Right forelimb (tissue), 1 donor: ENCODE measurements at places on chromosomes 7 and 10.

DNA sequence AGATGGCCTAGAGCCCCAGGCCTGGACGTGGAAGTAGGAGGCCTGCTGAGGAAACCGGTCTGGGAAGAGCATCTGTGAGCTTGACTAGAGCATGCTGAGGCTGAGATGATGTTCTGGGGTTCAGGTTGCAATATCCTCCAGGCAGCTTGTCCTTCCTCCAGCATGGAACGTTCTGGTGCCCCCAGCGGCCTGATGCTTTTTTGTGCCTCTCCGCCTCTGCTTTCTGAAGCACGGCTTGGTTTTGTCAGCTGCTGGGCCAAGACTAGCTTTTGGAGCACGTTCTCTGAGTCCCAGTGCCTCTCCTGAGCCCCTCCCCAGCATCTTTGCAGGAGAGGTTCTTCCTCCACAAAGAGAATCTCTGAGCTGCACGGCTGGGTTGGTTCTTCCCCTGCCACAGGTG, 682.0 kb upstream of the FOXK1 start:
- no peak for DNase-seq

DNA sequence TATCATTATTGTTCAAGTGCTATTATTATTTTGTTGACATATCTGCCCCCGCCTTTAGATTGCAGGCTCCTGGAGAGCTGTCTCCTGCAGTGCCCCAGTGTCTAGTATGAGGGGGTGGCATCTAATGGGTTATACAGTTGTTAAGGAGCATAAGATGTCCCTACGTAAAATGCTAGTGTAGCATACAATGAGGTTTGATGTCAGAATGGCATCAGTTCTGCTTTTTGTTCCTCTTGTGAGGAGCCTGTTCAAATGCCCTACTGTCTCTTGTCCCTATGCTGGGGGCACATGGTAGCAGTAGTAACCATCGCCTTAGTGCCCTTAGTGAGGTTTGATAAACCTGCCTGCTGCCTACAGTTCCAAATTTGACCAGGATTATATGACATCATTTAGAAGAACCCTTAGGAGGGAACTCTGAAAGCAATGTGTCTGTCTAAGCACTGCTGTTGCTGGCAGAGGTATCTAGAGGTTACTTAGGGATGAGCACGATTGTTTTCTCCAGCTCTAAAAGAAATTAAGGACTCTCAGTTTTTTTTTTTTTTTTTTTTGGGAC, 9.7 kb downstream of the CREM start:
- DNase-seq, result no peak

DNA sequence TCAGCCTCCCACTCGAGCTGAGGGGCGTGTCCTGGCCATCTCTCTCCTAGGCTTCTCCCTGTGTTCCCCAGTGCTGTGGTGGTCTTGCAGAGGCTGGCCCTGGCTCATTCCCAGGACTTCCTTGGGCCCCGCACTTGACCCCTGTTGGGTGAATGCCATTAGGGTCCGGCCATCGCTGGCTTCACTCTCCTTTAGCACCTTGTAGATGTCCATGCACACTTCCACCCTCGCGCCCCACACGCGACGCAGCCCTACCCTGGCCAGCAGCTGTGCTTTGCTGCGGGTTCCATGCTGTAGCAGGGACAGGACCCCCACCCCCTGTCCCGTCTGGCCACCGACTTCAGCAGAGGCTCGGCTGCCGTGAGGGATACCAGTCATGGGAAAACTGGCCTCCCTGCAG, 46.3 kb downstream of the PITRM1 start:
- DNase-seq, result no peak

DNA sequence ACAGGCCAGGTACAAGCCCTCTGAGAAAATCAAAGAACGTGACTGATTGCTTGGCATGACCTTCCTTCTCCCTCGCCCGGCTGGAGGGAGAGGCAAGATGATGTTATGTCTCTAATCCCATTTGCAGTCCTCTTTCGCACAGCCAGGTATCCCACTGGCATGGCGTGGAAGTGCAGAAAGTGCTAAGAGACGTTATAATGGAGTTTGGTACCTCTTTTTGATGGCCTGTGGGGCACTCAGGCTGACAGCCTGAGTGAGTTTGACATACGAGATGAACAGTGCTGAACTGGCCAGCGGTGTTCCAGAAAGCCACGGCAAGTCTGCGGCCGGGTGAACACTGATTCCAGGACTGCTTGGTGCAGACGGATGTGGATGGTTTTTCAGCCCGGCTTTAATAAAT, 241.6 kb downstream of the RAB11FIP2 start:
- no peak for DNase-seq

DNA sequence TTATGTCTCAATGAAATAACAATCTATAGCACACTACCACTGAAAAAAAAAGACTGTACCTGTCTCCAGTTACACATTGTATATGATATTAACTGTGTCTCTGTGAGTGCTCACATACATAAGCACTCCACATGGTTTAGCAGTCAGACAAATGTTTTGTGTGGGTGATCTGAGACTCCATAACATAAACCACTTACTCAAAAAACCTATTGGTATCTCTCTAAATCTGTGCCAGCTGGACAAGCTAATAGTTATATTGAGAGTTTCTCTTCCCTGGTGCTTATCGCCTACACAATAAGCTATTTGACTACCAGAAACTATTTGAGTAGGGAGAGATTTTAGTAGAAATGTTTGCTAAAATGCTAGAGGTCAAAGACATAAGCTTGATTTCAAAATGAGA, 190.1 kb upstream of the AGR3 start:
- no peak for DNase-seq

DNA sequence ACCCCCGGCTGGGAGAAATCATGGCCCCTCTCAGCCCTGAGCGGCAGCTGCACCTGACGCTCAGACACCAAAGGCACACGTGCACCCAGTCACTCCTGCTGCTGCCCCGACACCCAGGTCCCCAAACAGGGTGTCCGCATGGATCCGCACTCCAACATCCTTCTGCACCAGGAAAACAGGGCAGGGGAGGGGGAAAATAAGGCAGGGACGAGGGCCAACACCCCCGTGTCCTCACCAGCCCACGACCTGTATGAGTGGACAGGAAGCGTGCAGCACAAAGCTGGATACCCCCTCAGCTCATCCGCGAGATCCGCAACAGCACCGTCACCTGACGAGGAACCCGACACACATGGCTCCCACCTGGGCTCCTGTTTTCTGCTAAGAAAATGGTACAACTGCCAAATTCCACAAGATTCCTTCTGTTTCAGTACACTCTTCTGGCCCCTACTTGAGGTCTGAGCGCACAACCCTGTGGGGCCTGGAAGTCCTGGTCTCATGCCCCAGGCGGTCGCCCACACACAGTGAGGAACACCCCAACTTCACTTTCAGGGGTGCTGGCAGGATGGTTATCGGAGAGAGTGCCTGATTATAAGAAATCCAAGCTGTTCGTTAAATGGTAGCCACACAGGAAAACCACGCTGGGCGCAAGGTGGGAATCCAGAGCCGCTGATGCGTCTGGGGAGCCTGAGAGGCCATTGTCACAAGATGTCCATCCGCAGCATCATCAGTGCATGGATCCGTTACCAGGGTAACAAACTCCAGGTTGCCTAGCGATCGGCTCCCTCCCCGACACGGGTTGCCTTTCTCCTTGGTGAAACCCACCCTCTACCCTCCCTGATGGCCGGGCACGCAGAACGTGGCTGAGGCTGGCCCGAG, 63.6 kb downstream of the ZRANB1 start:
- DNase-seq, result no peak

DNA sequence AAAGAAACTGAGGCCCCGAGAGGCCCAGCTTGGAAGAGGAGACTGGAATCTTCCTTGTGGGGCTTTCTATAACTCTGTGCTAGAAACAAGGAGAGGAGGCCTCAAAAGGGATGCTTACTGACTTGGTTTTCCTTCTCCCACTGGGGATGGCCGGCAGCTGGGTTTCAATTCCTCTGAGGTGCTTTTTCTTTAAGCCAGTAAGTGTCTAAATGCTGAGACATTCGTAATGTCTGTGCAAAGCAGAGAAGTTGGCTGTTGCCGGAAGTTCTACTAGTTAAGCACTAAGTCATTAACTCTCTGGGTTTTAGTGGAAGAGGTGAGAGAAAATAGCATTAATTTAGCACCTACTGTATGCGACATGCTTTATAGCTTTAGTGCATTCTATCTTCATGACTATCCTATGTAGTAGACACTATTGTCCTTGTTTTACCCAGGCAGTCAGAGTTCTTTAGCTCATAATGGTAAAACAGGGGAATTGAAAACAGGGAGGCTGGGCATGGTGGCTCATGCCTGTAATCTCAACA, 135.2 kb downstream of the RGS10 start:
- no peak for DNase-seq

DNA sequence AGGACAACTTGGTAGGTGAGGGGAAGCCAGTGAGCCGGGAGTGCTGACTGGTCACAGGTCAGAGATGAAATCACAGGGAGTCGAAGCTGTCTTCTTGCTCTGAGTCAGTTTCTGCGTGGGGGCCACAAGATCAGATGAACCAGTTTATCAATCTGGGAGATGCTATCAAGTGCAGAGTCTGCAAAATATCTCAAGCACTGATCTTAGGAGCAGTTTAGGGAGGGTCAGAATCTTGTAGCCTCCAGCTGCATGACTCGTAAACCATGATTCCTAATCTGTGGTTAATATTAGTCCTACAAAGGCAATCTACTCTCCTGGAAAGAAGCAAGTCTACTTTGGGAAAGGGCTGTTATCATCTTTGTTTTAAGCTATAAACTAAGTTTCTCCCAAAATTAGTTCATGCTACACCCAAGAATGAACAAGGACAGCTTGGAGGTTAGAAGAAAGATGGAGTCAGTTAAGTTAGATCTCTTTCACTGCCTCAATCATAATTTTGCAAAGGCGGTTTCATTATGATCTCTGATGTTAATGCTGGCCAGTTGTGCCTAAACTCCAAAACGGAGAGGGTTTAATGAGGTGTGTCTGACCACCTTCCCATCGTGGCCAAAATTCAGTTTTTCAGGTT, 8.4 kb upstream of the LMOD2 start:
- DNase-seq, result no peak

GRCh38 chr7:4067874-4068273, 614.2 kb upstream of the FOXK1 start:
- DNase-seq, result no peak

DNA sequence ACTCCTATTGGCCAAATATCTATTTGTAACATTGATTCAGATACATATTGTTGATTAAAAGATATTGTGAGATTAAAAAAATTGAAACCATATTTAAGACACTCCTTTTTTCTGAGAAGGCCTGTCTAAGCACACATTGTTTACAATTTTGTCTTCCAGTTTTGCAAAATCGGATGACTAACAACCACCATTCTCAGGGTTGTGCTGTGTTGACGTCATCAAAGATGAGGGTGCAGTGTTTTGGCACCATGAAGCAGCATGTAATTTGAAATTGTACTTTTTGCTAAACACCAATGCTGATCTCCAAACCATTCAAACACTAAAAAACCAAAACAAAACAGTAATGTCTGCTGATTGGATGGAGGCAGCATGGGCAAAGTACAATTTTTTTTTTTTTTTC, 7.4 kb downstream of the CREB5 start:
- no peak for DNase-seq

GRCh38 chr7:74185016-74185415, 10.9 kb downstream of the EIF4H start:
- DNase-seq, result no peak

GRCh38 chr7:29342761-29343160, 148.2 kb downstream of the CHN2 start:
- no peak for DNase-seq

DNA sequence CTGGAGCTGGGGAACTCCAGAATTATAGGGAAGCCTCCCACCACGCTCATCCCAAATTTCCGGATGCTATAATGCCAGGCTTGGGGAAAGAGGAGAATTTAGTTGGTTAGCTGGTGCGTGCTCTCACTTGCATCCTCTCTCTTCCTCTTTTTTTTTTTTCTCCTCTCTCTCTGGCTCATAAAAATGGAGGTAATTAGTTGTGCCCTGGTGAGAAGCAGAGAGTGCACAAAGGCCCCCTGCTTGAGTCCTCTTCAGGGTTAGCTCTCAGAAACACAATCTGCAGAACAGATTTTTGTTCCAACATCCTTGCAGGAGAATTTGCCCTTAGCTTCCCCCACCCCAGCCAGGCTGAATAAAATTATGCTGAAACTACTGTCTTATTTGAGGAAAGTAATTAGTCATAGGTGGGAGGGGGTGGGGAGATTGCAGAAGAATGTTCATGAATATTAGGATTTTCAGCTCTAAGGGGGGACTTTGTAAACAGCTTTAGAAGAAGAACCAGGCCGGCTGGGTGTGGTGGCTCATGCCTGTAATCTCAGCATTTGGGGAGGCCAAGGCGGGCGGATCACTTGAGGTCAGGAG, 7.6 kb downstream of the SERPINE1 start:
- no peak for DNase-seq

GRCh38 chr10:97673736-97674525, 13.1 kb downstream of the AVPI1 start:
- DNase-seq, result no peak

GRCh38 chr7:128728598-128728997, 10.6 kb upstream of the CALU start:
- no peak for DNase-seq

DNA sequence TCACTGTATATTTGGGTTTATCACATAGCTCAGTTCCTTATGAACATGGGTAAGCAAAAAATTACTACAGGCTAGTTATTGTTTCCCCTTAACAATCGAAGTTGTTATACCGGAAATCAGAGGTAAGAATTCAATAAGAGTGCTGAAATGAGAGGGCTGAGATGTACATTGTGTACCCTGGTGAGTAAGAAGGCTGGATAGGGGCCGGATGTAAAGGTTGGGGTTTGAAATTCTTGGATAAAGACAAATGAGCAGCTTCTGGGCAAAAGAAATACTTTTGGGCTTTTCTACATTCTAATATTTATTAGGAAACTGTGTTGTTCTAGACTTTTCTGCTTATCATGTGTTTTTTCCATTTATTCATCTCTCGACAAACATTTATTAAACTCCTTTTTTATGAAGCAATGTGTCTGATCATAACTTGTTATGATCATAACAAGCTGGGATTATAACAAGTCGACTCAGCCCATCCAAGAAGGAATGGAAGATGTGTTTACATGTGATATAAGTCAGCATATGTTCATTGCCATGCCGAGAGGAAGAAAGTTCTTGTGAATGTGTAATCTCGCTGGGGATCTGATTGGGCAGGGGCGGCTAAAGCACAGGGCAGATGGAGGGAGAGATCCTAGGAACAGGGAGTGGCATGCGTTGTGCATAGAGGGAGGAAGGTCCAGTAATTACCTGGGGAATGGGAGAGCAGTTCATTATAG, 155.3 kb downstream of the PLXDC2 start:
- DNase-seq, result no peak

DNA sequence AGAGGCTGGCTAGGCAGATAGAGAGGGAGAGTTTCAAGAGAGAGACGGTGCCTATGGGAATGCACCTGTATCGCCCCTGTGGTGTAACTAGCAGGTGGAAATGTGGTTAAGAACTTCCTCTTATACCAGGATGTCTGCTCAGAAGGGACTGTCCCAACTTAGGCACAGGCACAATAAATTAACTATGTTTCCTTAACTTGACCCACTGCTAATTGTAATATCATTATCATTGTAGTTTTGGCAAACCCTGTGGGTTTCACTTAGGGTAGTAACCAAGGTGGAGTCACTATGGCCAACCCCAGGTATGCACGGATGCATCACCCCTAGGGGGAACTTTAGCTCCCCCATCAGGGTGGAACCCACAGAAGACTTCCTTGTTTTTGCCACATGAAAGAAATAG, 455.7 kb downstream of the DGKB start:
- DNase-seq, result no peak

GRCh38 chr10:119416855-119417254, 125.7 kb downstream of the RGS10 start:
- DNase-seq, result peak; percentile 67
